Kidney (tissue), 22 donors: ENCODE measurements at places on chromosomes 11 and 22.

DNA sequence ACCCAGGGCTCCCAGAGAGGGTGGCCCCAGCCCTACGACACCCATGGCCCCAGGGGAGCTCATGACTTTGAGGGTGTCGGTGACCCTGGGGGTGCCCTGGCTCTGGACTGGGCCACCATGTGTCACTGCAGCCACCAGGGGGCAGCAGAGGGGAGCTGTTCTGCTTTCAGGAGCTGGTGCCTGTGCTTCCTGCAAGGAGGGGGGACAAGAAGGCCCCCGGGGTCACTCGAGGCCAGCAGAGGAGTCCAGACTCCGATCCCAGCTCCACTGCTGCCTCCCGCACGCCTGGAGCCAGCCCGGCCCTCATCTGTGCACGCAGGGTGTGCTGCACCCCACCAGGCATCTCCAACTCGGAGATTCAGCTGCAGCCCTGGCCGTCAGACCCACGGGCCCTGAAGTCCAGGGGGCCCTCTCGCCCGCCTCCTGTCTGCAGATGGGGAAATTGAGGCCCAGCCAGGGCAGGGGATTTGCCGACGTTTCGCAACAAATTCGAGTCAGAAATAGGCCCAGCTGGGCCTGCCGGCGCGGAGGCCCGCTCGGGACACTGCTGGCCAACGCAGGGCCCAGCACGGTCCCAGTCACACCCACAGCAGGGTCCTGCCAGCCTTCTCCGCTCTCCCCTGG, 29.5 kb upstream of the WNT7B start:
- DNase-seq = peak; percentile 95

DNA sequence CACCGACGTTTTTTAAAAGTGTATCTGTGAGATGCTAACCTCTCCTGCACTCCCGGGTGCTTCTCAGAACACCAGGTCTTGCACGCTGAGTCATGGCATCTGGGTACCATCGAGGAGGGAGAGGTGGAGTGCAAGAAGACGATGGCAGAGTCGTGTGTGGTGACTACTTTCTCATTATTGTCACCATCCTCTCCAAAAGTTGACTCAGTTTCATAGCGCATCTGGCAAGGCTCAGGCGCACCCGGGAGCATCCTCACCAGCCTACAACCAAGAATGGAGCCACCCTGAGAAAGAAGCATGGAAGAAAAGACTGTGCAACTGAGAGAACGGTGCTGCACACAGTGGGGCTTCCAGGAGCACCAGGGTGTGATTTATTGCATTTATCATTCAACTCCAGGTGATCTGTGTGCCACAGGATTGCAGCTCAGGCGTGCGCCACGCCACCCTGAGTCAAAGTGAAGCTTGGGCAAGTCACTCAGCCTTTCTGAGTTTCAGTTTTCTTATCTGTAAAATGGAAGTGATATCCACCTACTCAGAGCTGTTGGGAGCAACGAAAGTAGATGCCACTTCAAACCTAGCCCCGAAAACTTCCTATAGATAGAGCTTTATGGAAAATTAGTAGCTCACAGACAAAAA, 65.4 kb downstream of the LINC01488 start:
- no peak for DNase-seq

GRCh38 chr11:10498022-10498400, 42.9 kb downstream of the AMPD3 start:
- DNase-seq = no peak

DNA sequence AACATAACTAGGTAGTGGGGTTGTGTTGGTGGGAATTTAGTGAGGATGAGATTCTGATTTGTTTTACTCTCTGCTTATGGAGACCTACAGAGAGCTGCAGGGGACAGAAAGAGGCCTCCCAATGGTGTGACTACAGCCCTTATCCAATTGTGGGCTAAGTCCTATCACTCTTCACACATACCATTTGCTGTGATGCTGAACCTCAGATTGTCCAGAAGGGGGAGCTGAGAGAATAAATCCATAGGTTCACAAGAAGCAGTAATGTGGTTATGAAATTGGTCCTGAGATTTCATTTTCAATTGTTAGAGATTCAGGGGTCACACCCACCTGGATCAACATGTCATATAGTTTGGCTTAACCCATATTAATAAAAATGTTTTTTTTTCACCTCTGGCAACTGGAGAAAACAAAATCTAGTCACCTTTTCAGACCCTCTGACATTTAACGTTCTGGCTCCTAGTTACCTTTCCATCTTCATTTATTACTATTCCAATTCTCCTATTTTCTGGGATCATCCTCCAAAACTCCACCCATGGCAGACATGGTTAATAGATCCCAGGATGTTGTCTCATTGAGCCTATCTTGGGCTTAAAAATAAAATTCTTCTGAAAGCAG, 53.3 kb upstream of the PTPN5 start:
- no peak for DNase-seq

- DNase-seq = no peak
These were observed 98.7 kb upstream of the CRYBB3 start for GRCh38 chr22:25100948-25101347.

DNA sequence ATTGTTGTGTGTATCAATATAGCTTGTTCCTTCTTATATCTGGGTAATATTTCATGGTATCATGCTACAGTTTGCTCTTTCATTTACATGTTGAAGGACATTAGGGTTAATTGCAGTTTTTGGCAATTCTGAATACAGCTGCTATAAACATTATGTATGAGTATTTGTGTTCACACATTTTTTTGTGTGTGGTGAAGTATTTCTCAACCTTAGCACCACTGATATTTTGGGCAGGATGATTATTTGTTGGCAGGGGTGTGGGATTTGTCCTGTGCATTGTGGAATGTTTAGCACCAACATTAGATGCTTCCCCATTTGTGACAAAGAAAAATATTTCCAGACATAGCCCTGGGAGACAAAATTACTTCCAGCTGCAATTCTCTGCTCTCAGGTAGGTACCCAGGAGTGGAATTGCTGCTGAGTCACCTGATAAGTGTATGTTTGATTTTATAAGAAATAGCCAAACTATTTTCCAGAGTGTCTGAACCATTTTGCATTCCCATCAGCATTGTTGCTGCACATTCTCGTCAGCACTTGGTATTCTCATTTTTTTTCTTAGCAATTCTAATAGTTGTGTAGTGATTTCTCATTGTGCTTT, 128.2 kb downstream of the SNX19 start:
- no peak for DNase-seq

- DNase-seq = no peak
These were observed 16.2 kb upstream of the ESAM start for GRCh38 chr11:124778281-124778680.

DNA sequence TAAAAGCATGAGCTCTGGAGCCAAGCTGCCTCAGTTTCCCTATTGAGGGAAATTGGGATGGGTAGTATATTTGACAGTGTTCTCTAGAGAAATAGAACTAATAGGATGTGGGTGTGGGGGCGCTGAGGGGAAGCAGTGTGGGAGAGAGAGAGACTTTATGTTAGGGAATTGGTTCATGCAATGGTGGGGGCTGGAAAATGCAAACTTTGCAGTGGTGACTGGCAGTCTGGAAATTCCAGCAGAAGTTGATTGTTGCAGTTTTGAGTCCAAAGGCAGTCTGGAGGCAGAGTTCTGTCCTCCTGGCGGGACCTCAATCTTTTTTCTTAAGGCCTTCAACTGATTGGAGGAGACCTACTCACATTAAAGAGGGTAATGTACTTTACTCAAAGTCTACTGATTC, 59.4 kb upstream of the SYT13 start:
- DNase-seq = no peak

DNA sequence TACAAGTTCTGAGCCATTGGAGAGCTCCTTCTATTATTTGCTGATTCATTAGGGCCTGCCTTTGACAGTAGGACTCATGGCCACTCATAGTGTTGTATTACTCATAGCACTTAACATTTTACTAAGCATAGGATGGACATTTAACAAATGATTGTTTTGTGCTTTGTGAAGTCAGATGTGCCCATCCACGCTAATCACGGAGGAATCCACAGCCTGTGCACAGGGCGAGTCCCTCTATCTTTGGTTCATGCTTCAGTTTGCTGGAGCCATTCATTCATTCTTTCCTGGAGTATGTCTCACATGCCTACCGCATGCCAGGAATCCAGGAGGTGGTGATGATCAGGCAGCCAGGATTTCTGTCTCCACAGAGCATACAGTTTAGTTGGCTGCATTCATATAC, 254.1 kb downstream of the NTM start:
- no peak for DNase-seq

- peak; percentile 96 for DNase-seq
These were observed 1165.7 kb downstream of the LRRC4C start for GRCh38 chr11:40293655-40294348.

DNA sequence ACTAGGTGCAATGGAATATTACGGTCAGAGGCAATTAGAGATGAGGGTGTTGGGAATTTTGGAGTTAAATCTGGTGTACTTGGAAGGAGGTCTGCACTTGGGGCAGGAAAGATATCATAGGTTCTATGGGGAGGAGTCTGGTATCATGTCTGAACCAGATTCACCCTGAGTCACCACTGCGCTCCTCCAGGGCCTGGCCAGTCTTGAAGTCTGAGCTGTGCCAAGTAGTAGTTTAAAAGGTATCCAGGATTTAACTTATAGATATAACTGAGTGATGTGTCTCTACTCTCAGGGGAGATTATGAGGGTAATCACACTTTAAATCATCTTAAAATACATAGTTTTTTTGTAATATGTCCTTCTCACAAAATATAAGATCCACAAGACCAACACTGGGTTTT, 6.6 kb downstream of the CNGA4 start:
- DNase-seq = no peak

GRCh38 chr11:26522912-26523610, 49.0 kb downstream of the MUC15 start:
- no peak for DNase-seq

DNA sequence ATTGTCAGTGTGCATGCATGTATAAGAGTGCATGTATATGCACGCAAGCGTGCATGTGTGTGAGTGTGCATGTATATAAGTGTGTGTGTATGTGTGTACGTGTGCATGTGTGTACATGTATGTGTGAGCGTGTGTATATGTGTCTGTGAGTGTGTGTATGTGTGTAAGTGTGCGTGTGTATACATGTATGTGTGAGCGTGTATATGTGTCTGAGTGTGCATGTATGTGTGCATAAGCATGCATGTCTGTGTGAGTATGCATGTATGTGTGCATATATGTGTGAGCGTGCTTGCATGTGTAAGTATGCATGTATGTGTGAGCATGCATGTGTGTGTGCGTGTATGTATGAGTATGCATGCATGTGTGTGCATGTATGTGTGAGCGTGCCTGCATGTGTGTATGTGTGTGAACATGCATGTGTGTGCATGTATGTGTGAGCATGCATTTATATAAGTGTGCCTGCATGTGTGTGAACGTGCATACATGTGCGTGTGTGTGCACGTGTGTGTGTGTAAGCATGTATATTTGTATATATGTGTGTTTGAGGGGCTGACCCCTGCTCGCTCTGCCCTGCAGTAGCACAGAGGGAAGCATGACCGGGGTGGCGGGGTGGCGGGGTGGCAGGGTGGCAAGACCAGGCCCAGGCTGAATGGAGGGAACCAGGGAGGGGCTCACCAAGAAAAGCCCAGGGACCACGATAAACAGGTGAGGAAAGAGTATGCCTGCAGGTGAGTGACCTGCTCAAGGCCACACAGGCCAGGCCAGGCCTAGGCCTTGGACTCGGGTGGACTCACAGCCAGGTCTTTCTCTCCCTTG, 26.3 kb downstream of the CYTH4 start:
- DNase-seq = no peak

GRCh38 chr11:117313828-117314768, 2.0 kb downstream of the BACE1 start:
- DNase-seq = no peak

- no peak for DNase-seq
These were observed 154.4 kb downstream of the NAV2 start for GRCh38 chr11:19867064-19867463.

DNA sequence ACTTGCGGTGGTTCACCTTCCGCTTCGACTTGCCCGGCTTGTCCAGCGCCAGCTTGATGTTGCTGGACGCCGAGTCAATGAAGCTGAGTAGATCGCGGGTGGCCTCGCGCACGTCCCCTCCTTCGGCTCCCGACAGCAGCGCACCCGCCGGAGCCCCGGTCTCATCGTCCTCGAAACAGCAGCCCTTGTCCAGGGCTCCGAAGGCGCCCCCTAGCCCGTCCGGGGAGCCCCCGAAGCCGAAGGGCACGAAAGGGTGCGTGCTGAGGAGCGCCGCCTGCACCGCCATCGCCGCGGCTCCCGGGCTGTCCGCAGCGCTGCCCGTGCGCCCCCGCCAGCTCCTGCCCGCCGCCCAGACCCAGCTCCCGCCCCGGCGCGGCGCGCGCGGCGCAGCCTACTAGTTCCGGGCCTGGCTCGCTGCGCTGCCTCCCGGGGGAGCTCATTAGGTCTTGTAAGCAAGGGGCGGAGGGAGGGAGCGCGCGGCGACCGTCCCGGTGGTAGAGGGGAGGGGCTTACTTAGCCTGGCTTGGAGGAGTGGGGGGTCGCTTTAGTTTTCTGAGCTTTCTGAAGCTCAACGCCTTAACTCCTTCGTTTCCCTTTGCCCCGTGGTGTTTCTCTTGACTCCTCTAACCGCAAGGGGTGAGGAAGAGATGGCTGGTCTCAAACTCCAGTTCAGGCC, at the start of gene FAM181B:
Gene FAM181B, minus strand, starts transcription at position 421 of the 676 bp plus-strand sequence. Its CDS starts 135 bp downstream, at position 286.
- peak; percentile 91 for DNase-seq

- DNase-seq = no peak
These were observed 118.5 kb upstream of the GRIA4 start for GRCh38 chr11:105491394-105491793.

DNA sequence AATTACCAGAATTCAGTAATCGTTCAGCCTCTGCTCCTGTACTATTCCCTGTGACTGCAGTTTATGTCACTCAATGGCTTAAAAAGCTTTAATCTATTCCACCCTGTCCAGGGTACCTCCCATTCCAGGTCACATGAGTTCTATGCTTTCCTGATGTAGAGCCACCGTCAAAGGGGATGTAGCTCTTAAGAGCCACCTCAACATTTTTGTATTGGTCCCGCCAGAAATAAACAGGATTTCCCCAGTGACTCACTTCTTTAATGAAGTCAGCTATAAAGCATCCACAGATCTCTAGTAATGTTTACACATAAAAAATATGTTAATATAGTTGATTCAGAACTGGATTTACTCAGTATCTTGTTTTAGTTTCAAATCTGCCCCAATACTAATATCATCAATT, 1.3 kb upstream of the OR8D1 start:
- DNase-seq = no peak

GRCh38 chr11:132653237-132653636, 879.1 kb downstream of the OPCML start:
- DNase-seq = no peak

DNA sequence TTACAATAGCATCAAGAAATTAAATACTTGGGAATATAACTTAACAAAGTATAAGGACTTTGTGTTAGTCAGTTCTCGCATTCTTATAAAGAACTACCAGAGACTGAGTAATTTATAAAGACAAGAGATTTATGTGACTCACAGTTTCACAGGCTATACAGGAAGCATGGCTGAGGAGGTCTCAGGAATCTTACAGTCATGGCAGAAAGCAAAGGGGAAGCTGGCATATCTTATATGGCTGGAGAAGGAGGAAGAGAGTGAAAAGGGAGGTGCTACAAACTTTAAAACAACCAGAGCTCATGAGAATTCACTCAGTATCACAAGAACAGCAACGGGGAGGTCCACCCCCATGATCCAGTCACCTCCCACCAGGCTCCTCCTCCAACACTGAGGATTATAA, 32.0 kb upstream of the CCDC134 start:
- no peak for DNase-seq
